HuH-7 (cell line): ENCODE measurements at places on chromosomes 12 and 14.

- no peak for DNase-seq
Observed at GRCh38 chr12:132061197-132061596, 82.9 kb downstream of the DDX51 start.

- no peak for DNase-seq
Observed at GRCh38 chr14:73153272-73153671, 17.0 kb downstream of the PSEN1 start.

GRCh38 chr14:101953151-101953550 lies 11.2 kb upstream of the DYNC1H1 start:
- no peak for DNase-seq

GRCh38 chr12:91502208-91502607 lies 319.6 kb upstream of the DCN start:
- no peak for DNase-seq

GRCh38 chr14:50773632-50774541 lies 57.1 kb downstream of the NIN start:
- DNase-seq = peak; percentile 58

DNA sequence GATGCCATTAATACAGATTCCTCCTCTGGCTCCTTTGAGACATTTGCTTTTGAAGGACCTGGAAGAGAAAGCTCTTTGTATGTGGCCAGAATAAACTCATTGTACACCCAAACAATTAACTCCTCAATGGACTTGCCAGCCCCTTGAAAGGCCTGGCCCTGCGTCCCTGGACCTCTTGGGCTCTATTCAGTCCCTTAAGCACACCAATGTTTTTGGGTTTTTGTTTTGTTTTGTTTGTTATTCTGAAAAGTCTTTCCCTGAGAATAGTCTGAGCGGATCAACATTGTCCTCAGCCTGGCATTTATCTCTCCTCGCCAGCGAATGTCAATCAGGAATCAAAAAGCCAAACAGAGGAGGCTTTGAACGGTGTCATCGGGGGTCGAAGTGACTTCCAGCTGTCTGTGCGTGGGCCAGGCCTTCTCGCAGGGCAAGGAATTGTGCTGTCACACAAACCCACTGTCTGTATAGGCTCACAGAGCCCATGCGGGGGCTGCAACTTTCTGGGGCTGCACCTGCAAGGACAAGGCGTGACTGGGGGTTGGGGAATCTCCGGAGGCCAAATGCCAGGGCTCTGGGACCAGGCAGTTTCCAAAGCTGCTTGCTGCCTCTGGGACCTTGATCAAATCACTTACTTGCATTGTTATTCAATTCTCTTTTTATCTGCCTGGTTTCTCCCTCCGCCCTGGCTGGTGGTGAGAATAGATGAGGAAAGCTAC lies 108.3 kb downstream of the SMOC1 start:
- DNase-seq = no peak

GRCh38 chr12:69610126-69610525 lies 581 bp downstream of the LRRC10 start:
- DNase-seq = no peak

GRCh38 chr14:29895591-29896083 lies 32.0 kb downstream of the PRKD1 start:
- no peak for DNase-seq

GRCh38 chr12:103556890-103557627 lies 30.0 kb upstream of the STAB2 start:
- no peak for DNase-seq

GRCh38 chr12:7019043-7019569 lies 830 bp upstream of the LPCAT3 start:
- DNase-seq = peak; percentile 12

DNA sequence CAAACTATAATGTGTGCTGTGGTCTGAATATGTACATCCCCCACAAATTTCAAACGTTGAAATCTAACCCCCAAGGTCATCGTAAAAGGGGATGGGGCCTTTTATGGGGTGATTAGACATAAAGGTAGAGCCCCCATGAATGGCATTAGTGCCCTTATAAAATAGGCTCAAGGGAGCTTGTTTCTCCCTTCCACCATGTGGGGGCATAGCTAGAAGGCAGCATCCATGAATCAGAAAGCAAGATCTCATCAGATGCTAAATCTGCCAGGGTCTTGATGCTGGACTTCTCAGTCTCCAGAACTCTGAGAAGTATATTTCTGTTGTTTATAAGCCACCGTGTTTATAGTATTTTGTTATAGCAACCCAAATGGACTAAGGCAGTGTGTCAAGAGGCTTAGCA lies 33.4 kb upstream of the IGF1 start:
- DNase-seq = no peak

GRCh38 chr14:57533214-57533613 lies 39.6 kb upstream of the CCDC198 start:
- DNase-seq = no peak

- no peak for DNase-seq
Observed at GRCh38 chr12:41684997-41685396, 459.7 kb downstream of the GXYLT1 start.

GRCh38 chr12:75658901-75659823 lies 147.8 kb upstream of the KRR1 start:
- no peak for DNase-seq

GRCh38 chr12:103855896-103856657 lies 15.0 kb upstream of the NT5DC3 start:
- no peak for DNase-seq

GRCh38 chr14:65958664-65959562 lies 527.3 kb upstream of the CCDC196 start:
- DNase-seq = peak; percentile 15

DNA sequence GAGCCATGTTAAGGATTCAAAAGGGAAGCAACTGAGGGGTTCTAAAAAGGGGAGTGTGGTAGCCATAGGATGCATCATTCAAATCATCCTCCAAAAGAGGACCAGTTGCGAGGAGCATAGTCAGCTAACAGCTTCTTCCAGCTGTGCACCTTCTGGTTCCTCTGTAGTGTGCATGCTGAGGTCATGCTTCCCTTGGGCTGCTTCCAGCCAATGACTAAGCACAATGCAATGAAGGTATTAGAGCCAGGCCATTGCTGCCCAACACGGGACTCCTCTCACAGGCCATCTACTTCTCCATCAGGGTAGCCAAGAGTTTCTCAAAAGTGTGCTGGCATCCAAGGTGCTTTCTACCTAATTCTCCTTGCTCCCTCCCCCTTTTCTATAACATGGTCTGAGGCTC lies 69.2 kb upstream of the ARID2 start:
- DNase-seq = no peak

DNA sequence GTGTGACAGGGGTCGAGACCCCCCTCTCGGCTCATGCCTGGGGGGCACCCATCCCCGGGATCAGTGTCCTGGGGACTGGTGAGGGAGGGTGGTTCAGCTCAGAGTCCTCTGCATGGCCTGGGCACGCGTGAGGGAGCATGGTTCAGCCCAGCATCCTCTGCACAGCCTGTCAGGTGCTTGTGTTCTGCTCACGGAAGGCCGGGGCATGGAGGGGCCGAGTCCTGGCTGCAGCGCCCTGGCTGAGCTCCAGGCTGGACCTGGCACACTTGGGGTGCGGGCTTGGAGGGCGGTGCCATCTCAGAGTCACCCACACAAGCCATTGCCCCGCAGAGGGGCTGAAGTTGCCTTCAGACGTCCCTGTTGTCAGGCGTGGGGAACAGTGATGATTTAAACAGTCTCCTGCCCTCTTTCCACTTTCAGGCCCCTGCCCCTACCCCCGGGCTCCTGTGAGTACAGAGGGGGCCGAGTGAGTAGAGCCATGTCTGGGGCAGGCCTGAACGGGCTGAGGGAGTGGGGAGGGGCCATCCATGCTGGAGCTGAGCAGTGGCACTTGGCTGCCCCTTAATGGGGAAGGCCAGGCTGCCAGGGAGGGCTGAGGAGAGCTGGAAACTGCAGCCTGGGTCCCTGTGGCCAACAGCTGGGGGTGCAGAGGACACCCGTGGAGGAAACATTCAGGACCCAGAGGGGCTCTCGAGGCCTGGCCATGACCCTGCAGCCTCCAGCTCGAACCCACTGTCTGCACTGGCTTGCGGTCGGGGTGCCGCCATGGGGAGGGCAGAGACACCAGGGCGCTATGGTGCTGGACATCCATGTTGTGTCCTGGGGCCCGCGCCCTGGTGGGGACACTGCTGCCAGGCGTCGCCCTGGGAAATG lies 22.5 kb downstream of the FBRSL1 start:
- DNase-seq = no peak

DNA sequence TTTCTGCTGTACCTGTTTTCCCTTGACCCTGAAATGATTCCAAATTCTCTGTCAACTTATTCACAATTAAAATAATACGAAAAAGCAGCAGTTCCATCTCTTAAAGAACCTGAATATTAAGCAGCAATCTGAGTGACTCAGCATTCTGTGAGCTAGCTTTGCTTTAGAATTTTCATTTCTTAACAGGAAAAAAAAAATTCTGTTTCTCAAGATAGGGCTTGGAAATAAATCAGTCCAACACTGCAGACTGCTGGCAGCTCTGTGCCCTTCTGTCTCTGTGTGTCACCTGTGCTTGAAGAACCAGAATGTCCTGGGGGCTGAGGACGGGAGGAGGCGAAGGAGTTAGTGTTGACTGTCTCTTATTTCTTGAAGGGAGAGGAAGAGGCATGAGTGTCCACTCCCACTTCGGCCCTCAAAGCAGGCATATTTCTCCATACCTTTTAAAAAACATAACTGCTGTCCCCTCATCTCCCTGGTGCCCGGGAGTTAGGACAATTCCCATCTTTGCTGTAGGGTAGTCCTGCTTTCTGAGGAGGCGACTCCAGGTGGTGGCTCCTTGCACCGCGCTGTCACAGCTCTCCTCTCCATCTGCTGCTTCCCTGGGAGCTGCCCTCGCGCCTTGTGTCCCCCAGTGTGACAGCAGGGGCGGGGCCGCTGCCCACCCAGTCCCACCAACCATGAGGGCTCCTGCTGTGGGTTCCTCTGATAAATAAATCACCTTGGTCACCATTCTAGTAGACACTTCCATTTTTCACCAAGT lies 203.1 kb downstream of the CALM1 start:
- DNase-seq = no peak

DNA sequence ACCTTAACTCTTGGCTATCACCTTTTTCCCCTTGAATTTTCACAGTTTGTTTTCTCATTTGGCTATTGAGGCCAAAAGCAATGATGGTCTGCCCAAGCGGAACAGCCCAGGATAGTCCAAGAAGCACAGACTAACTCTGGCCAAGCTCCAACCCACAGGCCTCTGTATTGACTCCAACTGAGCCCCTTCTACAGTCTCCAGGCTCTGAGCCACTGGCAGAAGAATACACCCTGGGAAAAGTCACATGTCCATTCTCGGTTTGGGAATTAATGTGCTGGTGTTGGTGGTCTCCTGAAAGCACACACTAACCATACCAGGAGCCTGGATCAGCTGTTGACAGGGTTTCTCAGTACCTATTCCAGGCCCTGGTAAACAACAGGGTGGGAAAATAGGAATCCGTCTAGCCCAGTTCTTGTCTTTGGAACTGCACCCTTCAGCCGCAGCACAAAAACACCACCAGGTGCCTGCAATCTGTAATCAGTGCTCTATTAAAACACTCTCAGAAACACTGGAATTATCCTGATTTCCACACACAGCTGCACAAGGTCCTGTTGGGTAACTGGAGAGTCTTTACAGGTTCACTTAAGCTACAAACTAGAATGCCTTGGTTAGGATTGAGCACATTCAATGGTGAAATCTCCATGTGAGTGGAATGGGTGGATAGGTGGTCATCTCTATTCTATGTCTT lies 63.6 kb downstream of the STXBP6 start:
- DNase-seq = no peak

GRCh38 chr14:64828071-64828470 lies 51.6 kb downstream of the SPTB start:
- no peak for DNase-seq

DNA sequence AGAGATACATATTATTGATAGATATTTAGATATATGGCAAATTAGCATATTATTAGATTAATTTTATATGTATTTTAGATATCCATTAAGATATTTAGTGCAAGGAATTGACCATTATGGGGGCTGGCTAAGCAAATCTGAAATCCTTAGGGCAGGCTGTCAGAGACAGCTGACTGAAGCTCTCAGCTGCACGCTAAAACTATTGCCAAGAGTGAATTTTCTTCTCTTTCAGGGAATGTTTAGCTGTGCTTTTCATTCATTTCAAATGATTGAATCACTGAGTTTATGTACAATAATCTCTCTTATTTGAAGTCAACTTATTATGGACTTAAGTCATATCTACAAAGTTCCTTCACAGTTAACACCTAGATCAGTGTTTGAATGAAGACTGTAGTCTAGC lies 566.5 kb downstream of the LRFN5 start:
- no peak for DNase-seq

- DNase-seq = no peak
Observed at GRCh38 chr12:42606471-42606870, 16.9 kb upstream of the PRICKLE1 start.

DNA sequence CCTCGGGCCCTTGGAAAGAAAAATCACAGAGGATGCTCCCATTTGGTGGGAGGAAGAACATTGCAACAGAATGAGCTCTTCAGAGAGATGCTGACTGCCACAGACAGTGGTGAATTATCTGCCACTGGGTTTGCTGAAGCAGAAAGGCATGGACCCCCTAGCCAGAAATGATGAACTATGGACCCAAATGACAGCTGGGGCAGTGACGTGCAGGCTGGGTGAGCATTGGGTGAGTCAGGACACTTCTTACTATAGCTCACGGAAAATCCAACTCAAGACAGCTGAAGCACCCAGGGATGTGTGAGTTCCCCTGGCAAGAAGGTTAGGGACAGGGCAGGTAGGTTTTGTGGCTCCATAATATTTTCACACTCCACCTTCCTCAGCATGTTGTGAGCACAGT lies 993.2 kb downstream of the BCL11B start:
- DNase-seq = no peak

DNA sequence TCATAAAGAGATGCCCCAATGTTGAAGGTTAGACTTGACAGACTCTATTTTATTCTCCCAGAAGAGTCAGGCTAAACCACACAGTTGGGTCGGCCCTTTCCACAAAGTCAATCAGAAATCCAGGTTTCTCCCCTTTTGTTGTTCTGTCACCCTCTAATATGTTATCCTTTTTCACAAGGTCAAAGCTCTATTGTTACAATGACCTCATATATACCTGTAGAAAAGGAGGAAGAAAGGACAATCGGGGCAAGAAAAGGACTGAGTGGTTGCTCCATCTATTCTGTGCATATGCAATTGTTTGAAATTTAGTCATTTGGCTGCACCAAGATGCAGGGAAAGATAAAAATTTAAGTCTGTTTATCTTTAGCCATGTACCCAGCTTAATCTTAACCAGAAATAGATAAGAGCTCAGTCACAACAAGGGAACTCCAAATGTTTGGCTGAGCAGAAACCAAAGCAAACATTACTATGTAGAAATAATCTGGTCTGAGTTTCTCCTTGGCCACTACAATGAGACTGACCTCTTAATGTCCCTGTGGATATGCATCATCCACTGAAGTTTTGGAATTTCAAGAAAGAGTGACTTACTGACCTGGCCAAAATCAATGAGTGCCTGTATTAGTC lies 503.7 kb downstream of the GALC start:
- DNase-seq = no peak

GRCh38 chr12:65948320-65949008 lies 124.2 kb downstream of the HMGA2 start:
- no peak for DNase-seq

GRCh38 chr14:72462056-72462455 lies 431.8 kb downstream of the DPF3 start:
- no peak for DNase-seq
